ENCODE measurements at places on chromosomes 16 and 17.

- DNase-seq: no peak
These were observed 34.7 kb upstream of the BRD7 start for GRCh38 chr16:50403491-50403890.

DNA sequence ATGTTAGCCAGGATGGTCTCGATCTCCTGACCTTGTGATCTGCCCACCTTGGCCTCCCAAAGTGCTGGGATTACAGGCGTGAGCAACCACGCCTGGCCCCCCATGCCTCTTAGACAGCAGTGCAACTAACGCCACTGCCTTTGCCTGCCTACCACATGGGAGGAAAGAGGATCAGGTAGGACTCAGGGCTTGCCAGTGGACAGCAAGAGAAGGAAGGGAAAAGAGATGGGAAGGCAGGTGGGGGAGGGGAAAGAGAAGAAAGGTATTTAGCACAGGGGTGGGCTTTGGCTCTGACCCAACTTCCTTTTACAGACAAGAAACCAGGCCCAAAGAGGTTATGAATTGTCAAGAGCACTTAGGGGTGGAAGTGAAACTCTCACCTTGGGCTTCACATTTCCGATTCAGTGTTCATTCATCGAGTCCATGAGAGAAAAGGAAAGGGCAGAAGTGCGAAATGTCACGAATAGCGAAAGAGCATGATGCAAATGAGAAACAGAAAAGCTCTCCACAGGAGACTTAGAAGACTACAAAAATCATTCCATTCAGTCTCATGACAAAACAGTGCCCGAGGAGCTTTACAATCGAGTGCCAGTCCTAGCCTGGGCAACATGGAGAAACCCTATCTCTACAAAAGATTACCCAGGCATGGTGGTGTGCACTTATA is 36.4 kb downstream of the CDK5R1 start:
- DNase-seq: no peak

DNA sequence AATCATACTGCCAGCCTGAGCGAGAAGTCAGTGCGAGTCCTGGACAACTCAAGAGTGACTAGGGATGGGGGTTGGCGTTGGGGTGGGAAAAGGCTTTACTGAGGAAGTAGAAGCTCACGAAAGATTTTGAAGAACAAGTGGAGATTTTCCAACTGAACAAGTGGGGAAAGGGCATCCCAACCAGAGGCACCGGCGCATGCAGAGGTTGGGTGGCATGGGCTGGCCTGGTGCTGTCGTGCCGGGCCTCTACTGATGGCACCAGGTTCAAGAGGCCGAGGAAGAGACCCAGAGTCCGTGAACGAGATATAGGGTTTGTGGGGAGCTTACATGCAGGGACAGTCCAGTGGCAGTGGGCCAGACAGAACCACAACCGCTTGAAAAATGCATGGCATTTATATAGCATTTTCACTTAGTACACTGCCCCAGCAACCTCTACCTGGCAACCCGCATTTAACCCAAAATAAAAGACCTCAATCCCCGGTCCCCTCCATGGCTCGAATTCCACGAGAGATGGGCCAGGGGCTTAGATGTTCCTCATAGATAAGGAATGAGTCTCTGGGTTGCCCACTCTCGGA is 7.7 kb upstream of the ITGA3 start:
- no peak for DNase-seq

GRCh38 chr17:74234486-74234885 is 21.1 kb downstream of the TTYH2 start:
- DNase-seq: no peak

DNA sequence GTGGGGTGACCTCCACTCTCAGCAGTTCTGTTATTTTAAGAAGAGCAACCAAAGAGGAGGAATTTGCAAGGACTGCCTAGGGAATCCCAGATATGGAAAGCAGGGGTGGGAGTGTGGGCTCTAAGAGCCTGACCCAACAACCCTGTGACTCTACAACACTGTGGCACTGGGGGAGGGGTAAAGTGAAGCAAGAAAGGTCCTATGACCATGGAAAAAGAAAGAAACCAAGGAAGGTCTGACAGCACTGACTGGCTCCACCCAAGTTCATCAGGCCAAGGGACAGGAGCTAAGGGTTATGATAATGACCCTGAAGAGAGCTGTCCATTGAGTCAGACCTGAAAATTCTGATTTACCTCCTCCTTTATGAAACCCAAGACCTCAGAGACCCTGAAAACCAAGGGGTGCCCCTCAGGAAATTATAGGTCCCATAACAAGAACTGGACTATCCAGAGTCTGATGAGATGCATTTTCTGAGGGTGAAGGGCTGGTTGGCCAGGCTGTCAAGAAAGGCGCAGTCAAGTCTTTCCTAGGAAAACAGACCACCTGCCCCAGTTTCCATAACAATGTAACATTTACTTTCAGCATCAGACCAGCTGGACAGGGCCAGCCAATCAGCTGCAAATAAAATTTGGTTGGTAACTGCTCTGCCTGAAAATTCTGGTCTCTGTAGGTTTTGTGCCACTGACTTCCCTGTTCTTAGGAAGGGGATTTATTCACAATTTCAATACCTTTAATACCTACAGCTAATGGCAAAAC is 53.8 kb upstream of the MTMR4 start:
- no peak for DNase-seq

DNA sequence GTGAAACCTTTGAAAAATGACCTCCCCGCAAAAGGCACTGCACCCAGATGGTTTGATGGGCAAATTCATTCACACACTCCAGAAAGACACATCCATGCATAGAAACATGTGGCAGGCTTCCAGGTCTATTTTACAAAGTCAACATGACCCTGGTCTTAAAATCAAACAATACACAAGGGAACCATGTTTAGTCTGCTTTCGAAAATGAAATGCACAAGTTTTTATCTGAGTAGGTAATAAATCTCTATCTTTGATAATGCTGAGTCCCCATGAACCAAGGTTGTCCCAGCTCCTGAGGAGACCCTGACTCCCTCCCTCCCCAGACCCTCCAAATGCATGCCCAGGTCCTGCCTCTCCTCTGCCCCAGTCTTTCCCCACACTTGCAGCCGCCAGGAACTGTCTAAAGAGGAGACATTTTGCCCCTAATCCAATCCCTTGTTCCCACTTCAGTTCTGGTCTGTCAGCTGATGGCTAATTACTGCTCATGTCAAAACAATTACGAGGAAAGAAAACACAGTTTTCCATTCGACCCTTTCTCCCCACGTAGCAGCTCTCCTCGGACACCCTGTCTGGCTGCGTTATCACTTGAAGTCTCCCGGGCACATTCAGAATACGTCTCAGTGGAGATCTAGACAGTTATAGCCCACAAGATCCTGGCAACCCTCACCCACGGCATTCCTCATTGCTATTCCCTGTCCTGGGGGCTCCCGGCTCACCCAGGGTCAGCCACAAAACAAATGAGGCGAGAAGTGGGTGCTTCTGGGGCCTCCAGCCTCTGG is 68.8 kb upstream of the RCVRN start:
- DNase-seq: no peak

GRCh38 chr16:64754279-64754678 is 367.6 kb downstream of the CDH11 start:
- peak; percentile 19 for DNase-seq

- peak; percentile 55 for DNase-seq
These were observed 15.3 kb downstream of the RNF43 start for GRCh38 chr17:58402047-58402446.

- peak; percentile 61 for DNase-seq
These were observed 1.5 kb downstream of the PIEZO1 start for GRCh38 chr16:88783391-88784073.

DNA sequence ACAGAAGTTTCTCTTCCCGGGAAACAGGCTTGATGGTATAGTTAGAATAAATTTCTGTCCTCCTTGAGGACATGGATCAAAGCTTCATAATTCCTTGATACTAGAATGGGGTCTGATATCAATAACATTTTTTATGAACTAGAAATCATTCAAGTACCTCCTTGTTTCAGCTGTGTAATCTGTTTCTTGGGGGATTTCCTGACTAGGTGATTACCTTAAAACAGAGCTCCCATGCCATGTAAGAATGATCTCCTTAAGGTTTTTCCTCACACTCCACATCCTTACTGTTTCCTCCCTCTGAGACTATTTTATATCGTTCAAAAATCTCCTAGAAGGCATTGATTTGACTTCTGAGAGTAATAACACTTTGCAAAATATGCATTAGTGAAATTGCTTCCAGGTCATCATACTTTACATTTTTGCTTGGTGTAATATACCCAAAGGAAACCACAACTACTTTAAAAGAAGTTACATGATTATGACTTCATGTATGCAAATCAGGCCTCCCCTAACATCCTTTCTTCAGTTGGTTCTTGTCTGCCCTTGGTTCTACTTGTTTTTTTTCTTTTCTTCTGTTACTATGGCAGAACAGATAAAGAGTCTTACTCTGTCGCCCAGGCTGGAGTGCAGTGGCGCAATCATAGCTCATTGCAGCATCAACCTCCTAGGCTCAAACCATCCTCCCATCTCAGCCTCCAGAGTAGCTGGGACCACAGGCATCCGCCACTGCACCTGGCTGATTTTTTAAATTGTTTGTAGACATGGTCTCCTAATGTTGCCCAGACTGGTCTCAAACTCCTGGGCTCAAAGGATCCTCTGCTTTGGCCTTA is 388.8 kb downstream of the ZFHX3 start:
- peak; percentile 15 for DNase-seq

DNA sequence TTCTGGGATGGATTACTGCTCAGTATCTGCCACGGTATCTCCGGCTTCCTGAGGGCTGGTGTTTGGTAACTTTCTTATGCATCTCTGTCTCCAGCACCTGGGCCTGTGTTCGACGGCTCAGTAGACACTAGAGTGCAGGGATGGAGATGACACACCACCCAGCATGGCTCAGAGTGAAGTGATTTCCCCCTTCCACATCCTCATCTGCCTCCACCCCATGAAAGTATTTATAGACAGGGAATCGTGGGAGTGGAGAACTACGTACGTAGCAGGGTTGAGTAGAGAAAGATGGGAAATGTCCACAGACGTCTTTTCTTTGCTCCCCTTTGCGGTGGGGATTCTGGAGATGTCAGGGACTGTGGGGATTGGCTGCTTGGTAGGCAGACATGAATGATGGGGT is 11.8 kb upstream of the SLC25A19 start:
- DNase-seq: no peak

- no peak for DNase-seq
These were observed 1.9 kb downstream of the MED11 start for GRCh38 chr17:4733073-4733531.

- peak; percentile 75 for DNase-seq
These were observed 3.4 kb downstream of the NOD2 start for GRCh38 chr16:50696575-50697420.

DNA sequence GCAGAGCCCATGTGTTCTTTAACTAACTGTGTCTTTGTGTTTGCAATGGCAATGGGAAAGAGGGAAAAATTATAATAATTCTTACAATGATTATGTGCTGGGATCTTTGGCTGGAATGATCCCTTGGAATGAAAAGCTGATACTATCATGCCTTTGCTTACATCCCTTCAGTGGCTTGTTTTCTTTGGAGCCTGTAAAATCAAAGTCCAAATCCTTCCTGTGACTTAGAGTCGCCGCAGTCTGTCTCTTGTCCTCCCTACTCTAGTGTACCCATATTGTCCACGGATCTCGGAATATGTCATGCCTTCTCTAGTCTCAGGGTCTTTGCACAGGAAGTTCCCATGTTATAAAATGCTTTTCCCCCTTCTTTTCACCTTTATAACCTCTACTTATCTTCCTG is 111.7 kb upstream of the MAF start:
- no peak for DNase-seq

- DNase-seq: no peak
These were observed 2047.4 kb downstream of the TP53TG3F start for GRCh38 chr16:35506898-35507194.

DNA sequence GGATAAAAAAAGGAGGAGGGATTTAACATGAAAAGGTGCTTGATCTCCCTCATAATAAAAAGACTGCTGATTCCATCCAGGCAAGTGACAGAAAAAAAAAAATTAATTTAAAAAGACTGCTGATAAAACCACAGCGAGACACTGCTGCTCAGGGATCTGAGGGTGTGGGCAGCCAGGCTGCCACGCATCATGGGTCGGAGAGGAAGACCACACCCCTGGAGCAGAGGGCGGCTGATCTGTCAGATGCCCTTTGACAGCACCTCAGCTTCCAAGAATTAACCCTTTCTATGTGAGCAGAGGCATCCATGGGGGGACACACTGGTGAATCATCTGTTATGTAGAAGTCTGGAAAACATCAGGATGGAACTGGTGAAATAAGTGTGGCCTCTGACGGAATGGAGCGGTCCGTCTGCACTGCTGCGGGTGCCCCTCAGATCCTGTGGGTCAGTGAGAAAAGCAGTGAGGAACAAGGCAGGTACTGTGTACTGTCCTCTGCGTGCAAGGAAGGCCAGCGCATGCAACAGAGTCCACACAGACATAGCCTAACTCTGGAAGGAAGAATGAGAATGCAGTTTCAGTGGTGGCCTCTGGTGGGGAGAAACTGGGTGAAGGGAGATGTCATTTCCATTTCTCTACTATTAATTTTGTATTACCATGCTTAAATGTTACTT is 19.8 kb downstream of the MAPT start:
- DNase-seq: peak; percentile 58

- peak; percentile 64 for DNase-seq
These were observed at the start of gene SLC6A4 for GRCh38 chr17:30235386-30236296. SLC6A4 (minus strand) TSS chr17:30235697; CDS start chr17:30221958, 13,739 bp downstream.

All from GM23248 (cell line).